Endodermal cell (in vitro differentiated cells): ENCODE measurements at places on chromosomes 2 and 18. TPM values are rescaled to one million over a fixed set of nuclear protein-coding genes. Genes with fewer than 3 reads are reported as not detected.

DNA sequence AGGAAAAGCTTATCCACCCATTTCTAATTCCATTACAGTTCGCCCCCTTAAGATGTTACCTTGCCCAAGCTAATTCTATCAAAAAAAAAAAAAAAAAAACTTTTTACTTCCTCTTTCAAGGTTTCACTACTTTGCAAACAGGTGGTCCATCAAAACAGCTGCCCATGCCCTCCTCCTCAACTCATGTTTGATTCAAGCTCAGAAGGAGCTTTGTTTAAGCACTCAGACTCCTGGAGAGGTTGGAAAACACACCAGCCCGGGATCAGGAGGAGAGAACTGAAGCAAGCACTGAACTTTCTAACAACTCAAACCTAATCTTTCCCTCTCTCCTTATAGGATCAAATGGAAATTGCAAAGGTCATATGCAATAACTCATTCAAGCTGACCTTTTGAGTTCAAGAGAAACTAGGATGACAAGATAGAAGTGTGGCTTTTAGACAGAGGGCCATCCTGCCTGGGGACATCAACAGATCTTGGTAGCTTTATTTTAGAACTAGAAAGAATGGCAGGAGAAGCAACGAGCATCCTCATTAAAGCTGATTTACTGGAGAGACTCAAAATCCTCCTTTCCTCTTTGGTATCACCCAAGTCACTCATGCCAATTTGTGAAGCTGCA lies 28.3 kb upstream of the FZD7 start:
- DNase-seq, result no peak

DNA sequence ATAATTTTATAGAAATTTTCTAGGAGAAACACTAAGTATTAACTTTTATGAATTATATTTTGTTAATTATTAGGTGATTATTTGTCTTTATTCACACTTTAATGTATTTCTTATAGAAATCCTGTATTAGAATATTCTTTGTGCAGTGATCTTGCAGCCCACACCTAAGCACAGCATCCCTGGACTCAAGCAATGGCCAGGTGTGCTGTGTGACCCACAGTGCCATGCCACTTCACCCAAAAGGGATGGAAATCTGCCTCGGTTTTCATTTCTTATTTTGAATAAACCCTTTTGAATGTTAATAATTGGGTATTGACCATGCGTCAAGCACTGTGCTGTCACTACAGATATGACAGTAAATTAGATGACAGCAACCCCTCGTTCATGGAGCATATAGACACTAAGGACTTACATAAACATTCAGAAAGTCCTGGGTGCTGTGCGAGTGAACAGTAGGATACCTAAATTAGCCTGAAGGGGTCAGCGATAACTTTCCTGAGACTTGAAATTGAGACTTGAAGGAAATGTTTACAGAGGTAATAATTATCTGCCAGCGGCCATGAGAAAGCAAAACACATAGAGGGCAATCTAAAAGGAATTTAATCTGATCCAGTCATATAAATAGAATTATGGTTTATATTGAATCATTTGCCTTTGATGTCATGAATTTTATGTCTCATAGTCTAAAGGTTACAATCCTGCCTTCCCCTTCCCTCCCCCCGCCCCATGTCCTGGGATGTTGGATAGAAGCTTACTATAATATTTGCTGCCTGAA lies 52.7 kb upstream of the CALCRL start:
- peak; percentile 73 for DNase-seq

- DNase-seq, result no peak
Observed at GRCh38 chr18:23812546-23813440, 123.5 kb downstream of the LAMA3 start.

DNA sequence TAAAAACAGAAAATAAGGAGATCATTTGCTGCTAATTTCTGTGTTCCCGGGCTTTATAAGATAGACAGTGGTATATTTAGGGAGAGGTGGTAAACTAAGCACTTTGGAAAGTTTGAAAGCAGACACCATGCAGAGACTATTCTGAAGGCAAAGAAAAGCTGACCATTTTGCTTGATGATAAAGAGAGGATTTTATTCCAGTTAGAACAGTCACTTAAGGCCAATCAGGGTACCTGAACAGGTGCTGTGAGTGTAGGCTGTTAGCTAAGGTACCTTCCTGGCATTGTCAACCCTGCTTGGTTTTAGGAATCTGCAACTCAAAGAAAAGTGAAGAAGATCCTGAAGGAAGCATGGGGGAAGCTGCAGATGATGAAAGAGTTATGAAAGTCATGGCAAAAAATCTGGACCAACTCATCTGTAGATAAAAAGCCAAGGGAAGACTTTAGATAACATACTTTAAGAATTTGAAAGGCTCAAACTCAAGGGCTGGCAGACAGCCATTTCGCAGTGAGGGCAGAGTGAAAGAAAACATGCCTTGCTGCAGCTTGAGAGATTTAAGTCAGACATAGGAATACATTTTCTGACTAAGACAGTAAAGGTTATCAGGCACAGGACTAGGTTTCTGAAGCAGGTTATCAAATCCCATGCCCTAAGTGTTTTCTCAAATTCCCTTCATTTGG lies 80.1 kb upstream of the ARL5A start:
- DNase-seq, result no peak

DNA sequence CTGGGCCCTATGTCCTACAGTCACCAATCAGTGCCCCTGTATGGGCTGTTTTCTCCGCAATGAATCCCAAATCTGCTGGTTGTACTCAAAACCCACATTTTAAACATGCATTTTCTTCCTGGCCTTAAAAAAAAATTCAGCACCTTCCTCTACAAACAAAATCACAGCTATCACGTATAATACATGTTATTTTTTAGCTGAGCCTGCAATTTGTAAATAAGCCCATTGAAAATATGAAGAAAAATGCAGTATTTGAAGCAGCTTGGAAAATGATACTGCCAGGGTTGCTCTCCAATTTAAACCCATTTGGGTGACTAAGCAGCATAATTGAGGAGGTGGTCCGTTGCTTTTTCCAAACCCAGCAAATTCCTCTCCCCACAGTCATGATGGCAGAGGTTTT lies 33.0 kb upstream of the GYPC start:
- no peak for DNase-seq

DNA sequence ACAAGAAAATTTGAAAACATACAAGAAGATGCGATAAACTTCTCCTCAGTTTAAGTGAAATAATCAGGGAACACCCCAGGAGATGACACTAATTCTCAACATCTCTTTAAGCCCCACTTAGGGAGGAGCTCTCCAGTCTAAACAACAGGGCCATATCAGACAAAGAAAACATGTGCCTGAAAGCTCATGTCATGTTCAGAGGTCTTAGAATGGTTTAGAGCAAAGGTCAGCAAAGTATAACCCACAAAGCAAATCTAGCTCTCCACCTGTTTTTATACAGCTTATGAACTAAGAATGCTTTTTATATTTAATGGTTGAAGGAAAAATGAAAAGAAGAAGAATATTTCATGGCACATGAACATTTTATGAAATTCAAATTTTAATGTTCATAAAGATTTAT lies 155.6 kb upstream of the NOL4 start:
- DNase-seq, result no peak

GRCh38 chr2:46299365-46300263 lies 2.4 kb downstream of the EPAS1 start:
- DNase-seq, result peak; percentile 79

- DNase-seq, result no peak
Observed at GRCh38 chr2:96092951-96093350, 23.4 kb downstream of the ADRA2B start.

Gene ASB18
- total RNA-seq, result not detected in 3 replicates

DNA sequence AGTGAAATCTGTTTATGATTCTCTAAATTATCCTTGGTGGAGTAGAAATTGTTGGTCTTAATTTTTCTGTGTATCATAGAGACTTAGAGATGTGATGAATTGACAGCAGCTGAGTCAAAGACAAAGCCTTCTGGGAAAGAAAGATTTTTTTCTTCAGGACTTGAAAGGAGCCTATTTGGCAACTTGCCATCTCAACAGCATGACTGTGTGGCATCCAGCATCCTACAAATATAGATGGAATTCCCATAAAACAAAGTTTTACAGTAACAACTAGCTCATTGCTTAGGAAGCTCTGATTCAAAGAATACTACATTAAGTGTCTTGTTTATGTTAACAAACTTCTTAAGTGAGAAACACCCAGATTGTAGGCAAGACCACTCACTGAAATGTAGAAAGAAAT lies 79.2 kb upstream of the SETBP1 start:
- DNase-seq, result no peak

Gene PLCD4
- total RNA-seq, result 0.25 to 1.2 TPM (median 0.73 TPM) in 3 replicates

Gene ALPP
- total RNA-seq, result not detected in 3 replicates

DNA sequence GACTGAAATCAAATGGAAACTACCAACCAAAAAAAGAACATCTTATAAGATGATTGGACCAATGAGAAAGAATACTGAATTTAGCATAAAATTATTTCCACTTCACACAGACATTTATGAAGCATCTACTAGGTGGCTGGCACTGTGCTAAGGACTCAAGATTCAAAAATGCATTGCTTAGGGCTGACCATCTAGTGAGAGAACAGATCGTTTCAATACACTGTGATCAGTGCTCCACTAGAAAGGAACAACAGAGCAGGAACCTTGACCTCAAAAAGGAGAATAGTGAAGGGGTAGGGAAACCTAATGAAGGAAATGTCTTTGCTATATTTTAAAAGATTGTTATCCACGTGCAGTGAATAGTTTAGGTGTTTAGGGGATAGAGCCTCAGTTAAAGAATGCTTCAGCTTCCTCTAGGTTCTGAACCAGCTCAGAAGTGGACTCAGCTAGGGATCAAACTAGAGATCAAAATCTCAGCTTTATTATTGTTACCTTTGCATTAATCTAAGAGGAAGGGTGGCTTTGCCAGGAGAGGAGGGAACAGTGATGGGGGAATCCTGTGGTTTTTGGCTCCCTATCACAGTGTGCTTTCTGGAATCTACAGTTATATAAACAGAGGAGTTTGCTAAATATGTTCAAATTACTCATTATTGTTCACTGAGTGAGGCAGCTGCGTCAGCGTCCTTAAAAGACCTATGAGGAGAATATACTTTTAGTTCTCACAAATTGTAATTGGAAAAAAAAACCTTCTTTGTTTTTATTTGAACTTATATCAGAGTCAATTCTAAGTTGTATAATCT lies 16.2 kb upstream of the BBS5 start:
- no peak for DNase-seq

Gene YIPF4
- 25.2 and 25.8 TPM in 2 replicates for total RNA-seq

- DNase-seq, result no peak
Observed at GRCh38 chr2:61328707-61329251, 142.1 kb downstream of the USP34 start.

GRCh38 chr18:22189449-22190166 lies 20.2 kb downstream of the GATA6 start:
- DNase-seq, result peak; percentile 8

Gene LRRTM4
- 4.2 to 7.5 TPM (median 7.0 TPM) in 3 replicates for total RNA-seq

- no peak for DNase-seq
Observed at GRCh38 chr2:18247282-18248110, 313.0 kb downstream of the RDH14 start.

- DNase-seq, result no peak
Observed at GRCh38 chr18:46278481-46279465, 174.6 kb downstream of the HAUS1 start.

DNA sequence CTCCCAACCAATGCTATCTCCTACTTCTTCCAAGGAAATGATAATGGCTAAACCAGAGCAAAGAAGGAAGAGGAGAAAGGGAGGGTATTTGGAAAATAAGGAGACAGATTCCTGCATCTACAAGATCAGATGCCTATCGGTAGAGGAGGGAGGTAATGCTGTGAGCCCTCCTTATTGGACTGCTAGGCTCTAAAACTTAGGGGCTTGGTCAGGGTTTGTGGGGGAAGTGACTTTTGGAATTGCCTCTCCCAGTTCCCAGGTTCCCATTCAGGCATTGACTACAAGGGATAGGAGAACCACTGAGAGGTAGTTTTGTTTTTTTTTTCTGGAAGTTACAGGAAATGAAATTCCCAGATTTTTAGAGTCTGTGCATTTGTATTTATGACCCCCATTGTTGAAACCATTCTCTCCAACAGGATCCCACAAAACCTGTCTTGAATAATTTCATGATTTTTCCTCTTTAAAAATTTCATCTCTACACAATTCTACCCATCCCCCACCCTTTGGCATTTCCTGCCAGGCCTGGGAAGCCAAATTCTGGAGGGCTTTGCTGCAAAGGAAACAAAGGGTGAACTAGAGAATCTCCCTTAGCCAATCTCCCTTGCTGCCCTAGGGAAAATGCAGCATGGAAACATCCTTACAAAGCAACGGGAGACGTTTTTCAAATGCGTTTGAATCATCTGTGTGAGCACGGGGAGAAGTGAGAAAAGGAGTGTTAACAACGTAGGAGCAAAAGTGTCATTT lies 282.1 kb upstream of the EPAS1 start:
- DNase-seq, result peak; percentile 75

DNA sequence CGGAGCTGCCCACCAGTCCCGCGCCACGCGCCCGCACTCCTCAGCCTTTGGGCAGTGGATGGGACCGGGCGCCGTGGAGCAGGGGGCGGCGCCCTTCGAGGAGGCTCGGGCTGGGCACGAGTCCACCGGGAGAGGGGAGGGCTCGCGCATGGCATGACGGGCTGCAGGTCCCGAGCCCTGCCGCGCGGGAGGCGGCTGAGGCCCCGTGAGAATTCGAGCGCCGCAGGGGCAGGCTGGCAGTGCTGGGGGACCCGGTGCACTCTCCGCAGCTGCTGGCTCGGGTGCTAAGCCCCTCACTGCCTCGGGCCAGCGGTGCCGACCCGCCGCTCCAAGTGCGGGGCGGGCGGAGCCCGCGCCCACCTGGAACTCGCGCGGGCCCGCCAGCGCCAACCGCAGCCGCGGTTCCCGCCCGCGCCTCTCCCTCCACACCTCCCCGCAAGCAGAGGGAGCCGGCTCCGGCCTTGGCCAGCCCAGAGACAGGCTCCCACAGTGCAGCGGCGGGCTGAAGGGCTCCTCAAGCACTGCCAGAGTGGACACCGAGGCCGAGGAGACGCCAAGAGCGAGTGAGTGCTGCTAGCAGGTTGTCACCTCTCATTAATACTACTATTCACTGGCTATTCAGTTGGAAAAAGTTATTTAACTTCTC lies 3.6 kb upstream of the TTC21B start:
- no peak for DNase-seq

DNA sequence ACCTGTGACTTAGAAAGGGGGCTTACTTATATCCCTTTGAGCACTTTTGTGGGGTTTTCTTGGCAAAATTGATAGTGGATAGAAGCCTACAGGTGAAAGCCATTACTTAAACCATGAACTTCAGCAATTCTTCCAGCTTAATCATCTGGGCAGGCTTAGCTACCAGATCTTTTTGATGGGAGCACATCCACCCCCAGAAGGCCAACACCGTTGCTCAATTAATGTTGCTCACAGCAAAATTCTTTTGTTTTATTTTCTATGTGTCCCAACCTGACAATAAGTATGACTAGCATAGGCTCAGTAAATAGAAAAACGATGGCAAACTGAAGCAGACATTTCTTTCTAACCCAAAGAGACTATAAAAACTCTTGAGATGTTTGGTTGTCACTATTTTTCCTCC lies 269.4 kb upstream of the TCF4 start:
- DNase-seq, result no peak

GRCh38 chr2:78077633-78078032 lies 555.5 kb upstream of the LRRTM4 start:
- DNase-seq, result no peak

- no peak for DNase-seq
Observed at GRCh38 chr2:234823196-234823876, 128.5 kb upstream of the SH3BP4 start.

Gene SEPTIN10
- 97.4 and 103 TPM in 2 replicates for total RNA-seq

GRCh38 chr2:127175041-127175721 lies 44.9 kb downstream of the CYP27C1 start:
- peak; percentile 33 for DNase-seq
